ENCODE measurements at places on chromosomes 6 and 20.
A peak's percentile ranks its signal among the peaks of the same experiment; 100 is the strongest.

DNA sequence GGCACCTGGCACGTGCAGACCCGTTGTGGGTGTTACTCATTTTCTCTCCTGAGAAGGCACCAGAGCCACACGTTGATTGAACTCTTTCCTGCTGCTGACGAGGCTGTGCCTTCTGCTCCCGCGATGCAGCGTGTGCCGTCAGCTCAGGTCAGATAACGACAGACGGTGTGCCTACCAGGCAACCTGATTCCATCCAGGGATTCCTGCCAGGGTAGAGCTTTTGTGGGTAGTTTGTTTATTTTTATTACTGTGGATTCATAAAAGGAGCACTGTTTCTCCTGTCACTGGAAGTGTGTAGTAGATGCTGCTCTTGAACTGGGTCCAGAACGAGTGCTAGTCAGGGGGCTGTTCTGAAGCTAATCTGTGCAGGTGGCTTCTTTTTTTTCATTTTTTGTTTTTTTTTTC is 20.7 kb downstream of the PRPF6 start:
- DNase-seq, result no peak

GRCh38 chr6:24451581-24452388 is 37.6 kb downstream of the GPLD1 start:
- no peak for DNase-seq

- peak; percentile 45 for DNase-seq
Measured at GRCh38 chr6:37691904-37692806, 5.5 kb downstream of the MDGA1 start.

GRCh38 chr6:87808005-87808757 is 106.1 kb upstream of the AKIRIN2 start:
- DNase-seq, result peak; percentile 57

DNA sequence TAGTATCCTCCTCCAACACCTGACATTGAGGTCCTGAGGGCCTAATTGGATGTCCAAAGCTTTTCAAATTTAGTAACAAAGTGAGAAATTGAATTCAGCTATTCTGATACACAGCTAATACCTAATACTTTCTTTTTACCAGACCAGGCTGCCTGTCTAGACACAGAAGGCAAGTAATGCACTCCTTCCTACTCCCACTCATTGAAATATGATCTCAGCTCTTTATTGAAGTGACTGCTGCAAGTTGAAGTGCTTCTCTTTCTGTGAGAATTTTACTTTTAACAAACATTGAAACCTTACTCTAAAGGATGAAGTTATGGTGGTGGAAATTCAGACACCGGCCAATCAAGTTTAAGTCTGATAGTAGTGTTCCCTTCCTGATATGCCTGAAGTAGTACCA is 90.8 kb upstream of the OGFRL1 start:
- DNase-seq, result no peak

GRCh38 chr6:135115834-135116233 is 61.2 kb upstream of the HBS1L start:
- DNase-seq, result no peak

GRCh38 chr6:96124778-96125177 is 109.0 kb downstream of the FUT9 start:
- no peak for DNase-seq

DNA sequence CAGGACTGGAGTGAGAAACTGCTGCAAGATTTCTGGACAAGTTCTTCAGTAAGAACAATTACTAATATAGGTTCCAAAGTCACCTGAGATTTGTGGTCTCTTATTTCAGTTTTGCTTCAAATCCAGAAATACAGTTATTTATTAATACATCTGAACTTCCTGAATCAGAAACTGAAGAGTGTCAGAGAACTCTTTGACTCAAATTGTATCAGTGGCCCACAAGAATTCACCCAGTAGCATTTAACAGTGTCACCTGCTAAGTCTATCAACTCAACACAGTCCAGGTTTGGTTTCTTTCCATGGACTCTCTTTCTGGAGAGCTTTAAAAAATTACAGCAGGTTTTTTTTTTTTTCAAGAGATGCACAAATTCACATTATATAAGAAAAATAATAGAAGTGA is 18.8 kb upstream of the NHSL1 start:
- DNase-seq, result no peak

DNA sequence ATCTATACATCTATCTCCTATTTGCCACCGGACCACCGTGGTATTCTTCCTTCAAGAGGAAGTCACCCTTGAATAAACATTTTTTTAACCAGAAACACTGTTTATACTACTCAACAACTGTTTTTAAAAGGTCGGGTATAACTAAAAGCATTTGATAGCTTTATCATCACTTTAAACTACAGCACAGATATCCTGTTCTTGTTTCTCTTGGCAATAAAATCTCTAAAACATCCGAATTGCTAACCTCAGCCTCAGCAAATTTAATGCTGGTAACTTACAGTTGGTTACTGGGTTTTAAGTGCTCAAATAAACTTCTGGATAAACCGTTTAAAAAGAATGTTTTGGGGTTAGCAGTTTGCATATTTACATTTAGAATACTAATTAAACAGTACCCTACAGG is 20.4 kb downstream of the ZUP1 start:
- no peak for DNase-seq

DNA sequence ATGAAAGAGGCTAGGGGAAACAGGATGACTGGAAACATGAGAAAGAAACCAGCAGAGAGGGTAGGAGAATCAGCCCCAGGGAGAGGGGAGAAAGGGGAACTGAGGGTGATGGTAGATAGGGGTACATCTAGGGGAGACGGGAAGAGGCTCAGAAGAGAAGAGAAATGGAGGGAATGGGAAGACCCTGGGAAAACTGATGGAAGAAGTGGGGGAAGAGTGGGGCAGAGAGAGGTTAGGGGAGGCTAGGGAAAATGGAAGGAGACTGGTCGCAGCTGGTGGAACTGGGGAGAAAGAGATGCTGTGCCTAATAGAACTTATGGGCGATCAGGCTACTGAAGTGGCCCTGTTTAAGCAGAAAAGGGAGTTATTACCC is 548 bp downstream of the PROCR start:
- DNase-seq, result no peak

DNA sequence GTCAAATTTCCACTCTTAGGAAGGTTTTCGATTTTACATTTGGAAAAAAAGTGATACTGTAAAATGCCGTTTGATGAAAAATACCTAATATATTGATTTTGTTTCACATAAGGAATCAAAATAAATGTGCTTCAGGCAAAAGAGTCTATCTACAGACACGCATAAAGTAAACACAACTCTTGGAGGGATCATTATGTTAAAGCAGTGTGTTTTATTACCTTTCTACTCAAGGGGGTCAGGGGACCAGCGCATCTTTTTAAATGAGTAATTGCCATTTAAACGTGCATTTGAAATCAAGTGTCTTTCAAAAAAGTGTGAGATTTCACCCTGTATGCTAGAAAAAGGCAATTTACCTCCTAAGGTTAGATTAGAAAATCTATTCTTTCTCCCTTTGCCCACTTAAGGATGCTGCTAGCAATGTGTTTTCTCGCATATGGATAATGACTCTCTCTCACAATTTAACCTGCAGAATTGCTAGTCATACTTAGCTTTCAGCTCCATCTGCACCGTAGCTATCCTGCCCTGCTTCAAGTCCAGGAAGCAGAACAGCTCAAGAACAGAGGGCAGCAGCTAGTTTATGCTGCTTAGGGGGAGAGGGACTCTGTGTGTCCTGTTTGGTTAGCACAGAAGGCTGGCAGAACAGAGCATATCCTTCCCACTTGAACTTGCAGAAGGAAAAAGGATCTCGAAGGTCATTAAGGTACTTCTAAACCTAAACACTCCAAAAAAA is 35.0 kb downstream of the NKAIN2 start:
- DNase-seq, result no peak

DNA sequence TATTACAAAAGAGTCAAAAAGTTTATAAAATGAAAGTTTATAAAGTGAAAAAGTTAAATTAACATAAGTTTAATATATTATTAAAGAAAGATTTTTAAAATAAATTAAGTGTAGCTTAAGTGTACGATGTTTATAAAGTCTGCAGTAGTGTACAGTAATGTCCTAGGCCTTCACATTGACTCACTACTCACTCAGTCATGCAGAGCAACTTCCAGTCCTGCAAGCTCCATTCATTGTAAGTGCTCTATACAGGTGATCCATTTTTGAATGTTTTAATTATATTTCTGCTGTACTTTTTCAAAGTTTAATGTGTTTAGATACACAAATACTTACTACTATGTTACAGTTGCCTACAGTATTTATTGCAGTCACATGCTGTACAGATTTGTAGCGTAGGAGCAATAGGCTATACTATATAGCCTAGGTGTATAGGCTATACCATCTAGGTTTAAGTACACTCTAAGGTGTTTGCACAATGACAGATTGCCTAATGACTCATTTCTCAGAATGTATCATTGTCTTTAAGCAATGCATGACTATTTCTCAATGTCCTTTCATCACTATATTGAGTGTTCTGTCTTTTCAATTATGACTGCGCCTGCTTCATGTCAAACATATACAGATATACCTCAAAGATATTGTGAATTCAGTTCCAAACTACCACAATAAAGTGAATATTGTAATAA is 1110.3 kb upstream of the MAP3K7 start:
- DNase-seq, result peak; percentile 64

GRCh38 chr6:155100087-155100486 is 105.0 kb downstream of the TIAM2 start:
- DNase-seq, result no peak

- DNase-seq, result no peak
Measured at GRCh38 chr20:39829256-39829655, 859.8 kb downstream of the MAFB start.

DNA sequence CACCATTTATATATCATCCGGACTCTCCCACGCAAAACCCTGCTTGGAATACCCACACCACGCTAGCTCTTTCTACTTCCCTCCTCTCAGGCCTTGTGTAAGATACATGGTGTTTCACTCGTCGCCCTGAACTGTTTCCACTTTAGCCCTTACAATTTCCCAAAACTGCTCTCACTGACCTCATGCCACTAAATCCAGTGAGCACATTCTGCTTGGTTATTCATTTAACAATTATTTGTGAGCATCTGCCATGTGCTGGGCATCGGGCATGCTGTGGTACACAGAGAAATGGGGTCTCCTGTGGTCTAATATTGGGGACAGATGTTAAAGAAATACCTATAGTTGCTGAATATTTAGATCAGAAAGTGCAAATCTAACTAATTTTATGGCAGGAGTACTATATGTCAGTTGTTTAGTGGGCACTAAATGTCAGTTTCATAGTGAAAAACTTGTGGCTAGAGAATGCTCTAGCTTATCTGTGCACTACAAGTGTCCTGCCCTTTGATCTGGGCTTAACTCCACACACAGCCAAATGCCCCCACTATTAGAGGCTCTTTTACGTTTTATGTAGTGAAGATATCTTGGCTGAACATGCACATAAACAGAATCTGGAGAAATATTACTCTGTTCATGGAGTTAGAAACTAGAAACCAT is 41.0 kb downstream of the PLEKHG1 start:
- no peak for DNase-seq

- no peak for DNase-seq
Measured at GRCh38 chr20:47309806-47310426, 46.6 kb downstream of the ZMYND8 start.

DNA sequence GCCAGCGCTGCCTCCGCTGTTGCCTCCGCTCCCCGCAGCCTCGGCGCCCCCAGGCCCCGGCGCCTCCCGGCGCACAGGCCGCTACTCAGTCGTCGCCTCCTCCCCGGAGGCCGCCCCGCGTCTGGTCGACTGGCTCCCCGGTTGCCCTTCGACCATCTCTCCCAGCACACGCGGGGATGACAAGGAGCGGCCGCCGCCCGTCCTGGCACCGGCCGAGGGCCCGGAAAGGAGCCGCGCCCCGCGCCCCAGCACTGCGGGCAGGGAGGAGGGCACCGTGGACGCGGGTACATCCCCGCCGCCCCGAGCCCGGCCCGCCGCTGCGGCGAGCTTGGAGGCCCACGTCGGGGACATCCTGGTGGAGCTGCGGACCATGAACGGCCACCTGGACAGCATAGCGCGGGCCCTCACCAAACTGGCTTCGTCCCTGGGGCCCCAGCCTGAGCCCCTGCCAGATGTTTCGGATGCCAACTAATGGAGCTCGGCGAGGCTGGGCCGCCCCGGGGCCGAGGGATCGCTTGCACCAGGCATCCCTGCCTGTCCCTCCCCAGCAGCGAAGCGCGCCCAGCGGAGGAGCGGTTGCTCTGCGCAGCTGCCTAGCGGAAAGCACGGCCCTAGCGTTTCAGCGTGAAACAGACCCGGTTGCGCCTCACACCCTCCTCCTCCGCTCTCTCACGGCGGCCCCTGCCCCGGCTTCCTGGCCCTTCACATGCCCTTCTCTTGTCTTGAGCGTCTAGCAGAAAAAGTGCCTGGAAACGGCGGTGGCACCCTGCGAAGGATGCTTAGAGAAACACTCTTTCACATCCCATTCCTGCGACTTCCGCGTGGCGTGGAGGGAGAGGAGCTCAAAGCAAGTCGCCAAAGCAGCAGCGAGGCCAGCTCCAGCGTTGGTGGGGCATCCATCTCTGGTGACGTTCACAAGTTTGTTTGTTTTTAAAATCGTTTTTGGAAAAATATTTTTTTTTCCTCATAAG is 285.8 kb upstream of the SUPT3H start:
- no peak for DNase-seq

DNA sequence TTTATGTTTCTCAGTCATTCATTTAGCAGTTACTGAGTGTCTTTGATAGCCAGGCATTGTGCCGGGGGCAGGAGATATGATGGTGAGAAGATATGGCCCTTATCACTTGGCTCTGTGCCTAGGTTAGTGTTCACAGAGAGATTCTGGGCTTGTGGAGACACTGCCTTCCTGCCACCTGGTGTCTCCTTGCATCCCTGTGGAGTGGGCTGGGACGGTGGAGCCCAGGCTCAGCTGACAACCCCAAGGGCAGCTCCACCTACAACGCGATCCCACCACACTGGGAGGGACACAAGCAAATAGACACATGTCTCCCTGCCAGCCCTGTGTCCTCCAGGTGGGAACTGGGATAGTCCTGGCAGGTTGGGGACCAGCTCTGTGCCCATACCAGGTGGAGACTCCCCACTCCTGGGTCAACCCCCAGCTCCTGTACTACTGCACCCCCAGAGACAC is 30.3 kb upstream of the VEGFA start:
- no peak for DNase-seq

DNA sequence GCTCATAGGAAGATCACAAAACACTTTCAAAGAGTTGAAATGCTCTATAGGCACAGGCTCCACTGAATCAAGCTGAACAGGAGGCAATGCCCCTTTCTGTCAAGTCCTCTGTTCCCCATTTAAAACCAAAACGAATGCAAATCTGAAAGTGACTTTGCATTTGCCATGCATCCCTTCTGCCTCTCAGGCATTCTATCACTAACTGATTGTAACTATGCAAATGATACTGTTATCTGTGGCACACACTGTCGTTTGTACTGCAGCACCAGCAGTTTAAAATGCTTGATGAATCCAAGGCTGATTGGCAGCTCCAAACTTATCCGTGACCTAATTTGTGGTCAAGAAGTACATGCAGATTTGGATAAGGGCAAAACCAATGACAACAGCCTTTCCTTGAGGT is 1067.5 kb upstream of the MAP3K7 start:
- DNase-seq, result no peak

Measured in Panc1 (cell line).